ENCODE measurements at places on chromosomes 16 and 17.

DNA sequence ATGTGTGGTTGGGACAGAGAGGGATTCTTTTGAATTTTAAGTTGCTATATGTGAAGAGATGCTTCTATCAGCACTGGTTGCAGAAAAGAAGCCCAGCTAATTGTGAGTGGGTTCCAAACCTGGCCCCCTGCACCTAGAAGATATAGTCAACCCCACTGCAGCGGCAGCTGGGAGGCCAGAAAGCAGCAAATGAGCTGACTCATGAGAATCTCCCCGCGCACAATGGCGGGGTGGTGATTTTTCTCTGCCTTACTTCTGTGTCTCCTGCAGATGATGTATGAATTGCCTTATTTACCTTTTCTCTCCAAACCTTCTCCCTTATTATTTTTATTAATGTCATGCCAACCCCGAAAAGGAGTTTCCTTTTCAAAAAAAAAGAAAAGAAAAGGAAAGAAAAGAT is 89.7 kb downstream of the MAF start:
- no peak overlapping the region for H3K27ac ChIP-seq
- H3K4me3 ChIP-seq, result no peak overlapping the region
- no peak for DNase-seq
- no peaks in the 10 kb centered on the region for H3K27me3 ChIP-seq

- H3K36me3 ChIP-seq, result no peaks in the 10 kb centered on the region
- no peak overlapping the region for H3K27ac ChIP-seq
- no peak overlapping the region for H3K4me3 ChIP-seq
Measured at GRCh38 chr17:32320847-32321246, 21.1 kb downstream of the C17orf75 start.

DNA sequence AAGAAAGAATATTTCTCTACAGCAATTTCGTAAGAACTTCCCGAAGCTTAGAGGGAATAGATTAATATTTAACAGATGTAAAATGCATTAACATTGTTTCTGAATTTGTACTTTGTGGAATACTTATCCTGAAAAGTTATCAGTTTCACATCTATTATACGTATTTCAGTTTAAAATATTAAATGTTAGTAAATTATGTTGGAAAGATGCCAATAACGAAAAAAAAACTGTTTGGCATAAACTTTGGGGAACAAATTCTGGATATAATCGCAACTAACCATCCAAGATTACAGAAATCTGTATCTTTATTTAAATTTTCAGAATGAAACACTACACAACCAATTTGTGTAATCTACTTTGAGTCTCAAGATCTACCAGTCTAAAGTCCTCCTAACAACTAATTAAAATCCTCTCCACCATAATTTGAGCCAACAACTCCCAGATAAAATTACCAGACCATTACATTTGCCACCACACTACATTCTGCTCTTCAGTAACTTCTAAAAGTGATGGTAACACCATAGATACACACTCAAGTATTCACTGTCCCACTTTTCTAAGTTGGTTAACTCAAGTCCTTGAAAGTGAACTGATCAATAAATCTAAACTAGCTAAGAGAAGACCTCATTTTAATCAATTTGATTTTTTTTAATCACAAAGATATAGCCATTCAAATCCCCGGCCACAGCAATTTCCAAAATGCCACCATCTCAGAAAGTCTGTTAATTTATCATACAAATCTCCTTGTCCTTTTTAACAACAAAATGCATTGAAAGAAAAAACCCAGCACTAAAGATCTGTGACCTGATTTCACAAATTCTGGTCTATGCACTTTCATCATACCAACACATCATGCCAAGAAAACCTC is 2.0 kb downstream of the SIAH1 start:
- DNase-seq, result no peak
- H3K27me3 ChIP-seq, result no peaks in the 10 kb centered on the region
- H3K36me3 ChIP-seq, result no peaks in the 10 kb centered on the region
- H3K4me3 ChIP-seq, result peak overlapping the region; percentile 90

GRCh38 chr16:14472357-14472756 is 157.7 kb downstream of the PARN start:
- DNase-seq, result no peak
- H3K27ac ChIP-seq, result no peak overlapping the region
- H3K4me3 ChIP-seq, result no peak overlapping the region
- H3K27me3 ChIP-seq, result no peaks in the 10 kb centered on the region
- H3K4me1 ChIP-seq, result no peaks in the 10 kb centered on the region
- no peaks in the 10 kb centered on the region for H3K36me3 ChIP-seq
